ENCODE measurements at places on chromosomes 7 and 10. TPM values are rescaled to one million over a fixed set of nuclear protein-coding genes. Genes with fewer than 3 reads are reported as not detected.

KLHDC10 gene
- 22.5 TPM for total RNA-seq

LOXL4 gene
- 13.3 TPM for total RNA-seq

HOXA1 gene
- total RNA-seq, result 0.63 TPM

ZNF804B gene
- total RNA-seq, result not detected

GHRHR gene
- not detected for total RNA-seq

PAPOLB gene
- under 0.01 TPM for total RNA-seq

FAM25G gene
- not detected for total RNA-seq
